ENCODE measurements at places on chromosomes 5 and 9.

- DNase-seq: no peak
These were observed 403.9 kb downstream of the ZSWIM6 start for GRCh38 chr5:61735995-61736394.

DNA sequence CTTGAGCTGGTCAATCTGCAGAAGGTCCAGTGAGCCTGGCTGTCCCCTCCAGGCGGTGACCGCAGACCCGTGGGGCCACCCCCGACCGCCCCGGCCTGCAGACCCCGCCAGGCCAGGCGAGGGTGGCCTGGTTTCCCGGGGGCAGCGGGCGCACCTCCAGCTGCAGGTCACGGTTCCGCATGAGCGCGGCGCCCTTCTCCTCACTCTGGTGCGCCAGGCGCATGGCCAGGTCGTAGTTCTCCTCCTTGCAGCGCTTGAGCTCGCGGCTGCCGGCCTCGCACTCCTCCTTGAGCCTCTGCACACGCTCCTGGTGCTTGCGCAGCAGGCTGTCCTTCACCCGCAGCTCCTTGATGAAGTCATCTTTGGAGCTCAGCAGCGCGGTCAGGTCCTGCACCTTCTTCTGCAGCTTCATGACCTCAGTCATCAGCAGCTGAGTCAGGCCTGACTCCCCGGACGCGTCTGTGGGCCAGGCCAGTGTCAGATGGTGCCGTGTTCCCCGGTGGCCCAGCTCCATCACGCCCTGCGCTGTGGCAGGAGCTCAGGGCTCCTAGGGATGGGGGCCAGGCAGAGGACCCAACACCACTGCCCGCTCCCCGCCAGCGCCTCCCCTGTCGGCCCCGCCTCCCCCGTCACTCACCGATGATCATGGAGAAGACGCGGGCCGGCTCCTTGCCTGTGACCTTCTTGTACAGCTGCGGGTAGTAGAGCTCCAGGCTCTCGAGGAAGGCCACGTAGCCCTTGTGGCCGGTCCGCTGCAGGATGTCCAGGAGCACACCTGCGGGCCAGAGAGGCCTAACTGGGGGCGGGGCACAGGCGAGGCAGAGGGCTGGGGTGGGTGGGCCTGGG lies 2.6 kb downstream of the CARD9 start:
- DNase-seq: no peak

- DNase-seq: no peak
These were observed 348.8 kb upstream of the TNC start for GRCh38 chr9:115466756-115467155.

GRCh38 chr9:8835291-8835690 lies 1035.7 kb upstream of the DMAC1 start:
- DNase-seq: no peak

DNA sequence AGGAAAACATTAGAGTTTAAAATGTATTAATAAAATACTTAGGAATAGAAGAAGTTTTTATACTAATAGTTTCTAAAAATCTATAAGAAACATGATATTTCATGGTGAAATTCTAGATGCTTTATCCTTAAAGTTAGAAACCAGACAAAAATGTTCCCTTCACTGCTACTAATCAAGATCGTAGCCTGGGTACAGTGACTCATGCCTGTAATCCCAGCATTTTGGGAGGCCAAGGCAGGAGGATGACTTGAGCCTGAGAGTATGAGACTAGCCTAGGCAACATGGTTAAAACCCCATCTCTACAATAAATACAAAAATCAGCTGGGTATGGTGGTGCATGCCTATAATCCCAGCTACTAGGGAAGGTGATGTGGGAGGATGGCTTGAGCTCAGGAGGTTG lies 30.4 kb upstream of the KLF9 start:
- DNase-seq: no peak

DNA sequence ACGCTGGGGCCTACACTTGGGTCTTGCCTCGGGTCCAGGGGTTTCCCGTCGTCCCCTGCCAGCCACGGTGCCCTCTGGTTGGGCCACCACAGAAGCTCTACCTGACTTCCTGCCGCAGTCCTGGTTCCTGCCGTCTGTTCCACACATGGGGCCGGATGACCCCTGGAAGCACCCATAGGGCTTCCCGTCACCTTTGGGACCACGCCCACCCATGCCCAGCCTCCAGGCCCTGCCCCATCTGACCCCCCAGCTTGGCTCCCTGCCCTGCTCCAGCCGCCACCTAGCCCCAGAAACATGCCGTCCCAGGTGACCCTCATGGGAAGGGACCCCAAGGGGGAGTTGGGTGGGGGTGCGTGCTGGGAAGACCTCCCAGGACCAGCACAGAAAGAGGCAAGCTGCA lies 13.7 kb downstream of the MRPL36 start:
- DNase-seq: no peak

DNA sequence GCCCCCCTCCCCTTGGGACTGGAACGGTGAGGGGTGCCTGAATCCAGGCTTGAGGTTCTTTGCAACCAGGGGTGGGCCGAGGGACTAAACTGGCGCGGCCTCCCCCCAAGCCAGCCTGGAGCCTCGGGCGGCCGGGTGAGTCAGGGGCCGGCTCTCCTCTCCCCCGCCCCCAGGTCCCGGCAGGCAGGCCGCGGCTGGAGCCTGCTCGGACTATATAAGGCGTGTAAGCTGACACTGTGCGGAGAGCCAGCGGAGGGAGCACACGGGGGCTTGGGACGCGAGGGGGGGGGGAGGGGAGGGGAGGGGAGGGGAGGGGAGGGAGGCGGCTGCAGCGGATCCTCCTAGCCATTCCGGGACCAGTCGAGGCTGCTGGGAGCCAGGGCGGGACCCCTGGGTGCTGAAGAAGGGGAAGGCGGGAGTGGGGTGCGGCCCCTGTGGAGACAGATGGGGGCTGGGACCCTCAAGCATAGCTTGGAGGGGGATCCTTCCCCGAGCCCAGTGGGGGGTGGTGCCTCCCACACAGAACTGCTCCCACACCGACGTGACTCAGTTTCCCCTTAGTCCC lies 595 bp downstream of the PDLIM7 start:
- DNase-seq: no peak

GRCh38 chr5:107253246-107253645 lies 417.5 kb downstream of the EFNA5 start:
- DNase-seq: no peak
